ENCODE measurements at places on chromosomes 5 and 9. TPM values are rescaled to one million over a fixed set of nuclear protein-coding genes. Genes with fewer than 3 reads are reported as not detected.

CDH6 gene
- polyA plus RNA-seq, result 1.1 TPM

PCDHB3 gene
- 0.33 TPM for polyA plus RNA-seq

DNA sequence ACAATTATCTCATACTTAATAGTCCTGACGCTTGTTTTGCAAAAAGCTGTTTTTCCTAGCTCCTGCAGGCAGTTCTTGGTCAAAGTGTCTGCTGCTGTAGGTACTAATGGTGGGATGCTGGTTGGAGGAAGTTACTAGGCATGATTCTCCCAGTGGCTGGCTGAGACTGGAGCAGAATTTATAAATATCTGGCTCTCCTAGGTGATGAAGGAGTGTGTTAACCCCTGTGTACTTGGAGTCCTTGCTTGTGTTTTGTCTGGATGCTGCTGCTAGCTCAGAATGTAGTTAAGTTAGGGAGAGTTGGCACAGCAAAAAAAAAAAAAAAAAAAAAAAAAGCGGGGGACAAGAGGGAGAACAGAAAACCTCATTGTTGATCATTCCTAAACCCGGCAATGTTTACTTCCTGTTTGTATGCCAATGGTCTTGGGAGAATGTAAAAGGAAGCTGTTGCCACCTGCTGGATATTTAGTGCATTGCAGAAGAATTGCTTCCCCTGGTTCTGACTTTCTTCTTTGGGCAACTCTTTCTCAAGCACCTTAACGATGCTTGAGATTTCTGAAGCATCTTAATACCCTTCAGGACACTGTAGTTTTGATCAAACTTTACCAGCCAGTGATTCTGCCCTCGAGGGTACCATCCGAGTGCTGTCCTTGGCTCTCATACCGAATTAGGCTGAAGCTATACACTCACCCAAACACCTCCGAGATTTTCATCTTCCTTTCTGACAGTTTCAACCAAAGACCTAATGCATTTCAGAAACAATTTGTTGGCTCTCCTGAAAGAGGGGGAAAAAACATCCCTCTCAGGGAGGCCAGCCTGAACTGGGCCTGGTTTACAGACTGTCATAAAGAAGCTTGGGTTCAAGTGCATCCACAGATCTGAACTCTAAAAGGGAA is 71.7 kb upstream of the WWC1 start:
- no peak for DNase-seq

- DNase-seq, result no peak
Measured at GRCh38 chr9:110156416-110156815, 51.5 kb downstream of the C9orf152 start.

- DNase-seq, result no peak
Measured at GRCh38 chr5:58404734-58405133, 55.2 kb downstream of the PLK2 start.

Data from heart left ventricle (tissue), 16 donors.